ENCODE measurements at places on chromosomes 1 and 21. TPM values are rescaled to one million over a fixed set of nuclear protein-coding genes. Genes with fewer than 3 reads are reported as not detected.
A peak's percentile ranks its signal among the peaks of the same experiment; 100 is the strongest.

GRCh38 chr1:167880580-167881021 lies 33.3 kb downstream of the ADCY10 start:
- no peak for DNase-seq
- H3K27me3 ChIP-seq: peaks cover 4% of the 10 kb centered on the region
- no peak overlapping the region for H3K27ac ChIP-seq
- H3K4me1 ChIP-seq: no peaks in the 10 kb centered on the region
- no peaks in the 10 kb centered on the region for H3K36me3 ChIP-seq

GRCh38 chr1:226406401-226406881 lies 1.5 kb downstream of the PARP1 start:
- DNase-seq: no peak
- peak overlapping the region; percentile 95 for H3K27ac ChIP-seq
- peaks cover 6% of the 10 kb centered on the region for H3K27me3 ChIP-seq
- H3K4me1 ChIP-seq: peaks cover 48% of the 10 kb centered on the region
- H3K36me3 ChIP-seq: peaks cover 1% of the 10 kb centered on the region

DNA sequence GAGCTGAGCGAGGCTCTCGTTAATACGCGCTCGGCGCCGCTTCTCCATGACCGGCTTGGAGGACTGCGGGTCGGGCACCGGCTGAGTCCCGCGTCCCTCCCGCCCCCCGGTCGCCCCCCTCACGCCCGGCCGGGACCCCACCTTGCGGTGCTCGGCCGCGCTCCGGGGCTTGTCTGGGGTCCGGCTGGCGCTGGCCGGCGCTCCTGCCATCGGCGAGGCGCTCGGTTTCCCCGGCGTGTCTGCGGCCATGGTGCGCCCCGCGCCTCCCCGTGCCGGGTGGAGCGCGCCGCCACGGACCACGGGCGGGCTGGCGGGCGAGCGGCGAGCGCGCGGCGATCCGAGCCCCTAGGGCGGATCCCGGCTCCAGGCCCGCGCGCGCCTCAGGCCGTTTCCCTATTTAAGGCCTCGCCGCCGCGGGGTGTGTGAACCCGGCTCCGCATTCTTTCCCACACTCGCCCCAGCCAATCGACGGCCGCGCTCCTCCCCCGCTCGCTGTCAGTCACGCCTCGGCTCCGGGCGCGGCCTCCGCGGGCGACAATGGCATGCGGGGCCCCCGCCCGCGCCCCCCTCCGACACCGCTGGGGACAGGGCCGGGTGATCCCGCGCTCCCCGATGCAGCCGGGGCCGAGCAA lies at the start of gene HES4:
Gene HES4 (minus strand): TSS at position 373 of the 632 bp plus-strand sequence. CDS start 124 bp downstream, at position 249.
- H3K4me3 ChIP-seq: peak within 1 kb of the TSS; percentile 66
- H3K27me3 ChIP-seq: peaks cover 15% of the 10 kb centered on the region
- peak within 1 kb of the TSS; percentile 94 for H3K27ac ChIP-seq

GRCh38 chr1:193726722-193727121 lies 540.3 kb upstream of the B3GALT2 start:
- H3K36me3 ChIP-seq: no peaks in the 10 kb centered on the region
- H3K4me3 ChIP-seq: no peak overlapping the region
- peaks cover 10% of the 10 kb centered on the region for H3K4me1 ChIP-seq
- H3K27me3 ChIP-seq: no peaks in the 10 kb centered on the region
- no peak for DNase-seq

- peaks cover 96% of the 10 kb centered on the region for H3K4me1 ChIP-seq
- DNase-seq: no peak
- no peak overlapping the region for H3K4me3 ChIP-seq
Observed at GRCh38 chr1:54339126-54339525, 67.1 kb downstream of the SSBP3 start.

FCRLB gene
- 10.6 TPM for polyA plus RNA-seq

Measured in immature natural killer cell (primary cell).